ENCODE measurements at places on chromosomes 4 and X.

- DNase-seq, result peak; percentile 6
- peaks cover 17% of the 10 kb centered on the region for H3K4me1 ChIP-seq
- no peak overlapping the region for H3K27ac ChIP-seq
These were observed 75.9 kb upstream of the CITED1 start for GRCh38 chrX:72381439-72382201.

DNA sequence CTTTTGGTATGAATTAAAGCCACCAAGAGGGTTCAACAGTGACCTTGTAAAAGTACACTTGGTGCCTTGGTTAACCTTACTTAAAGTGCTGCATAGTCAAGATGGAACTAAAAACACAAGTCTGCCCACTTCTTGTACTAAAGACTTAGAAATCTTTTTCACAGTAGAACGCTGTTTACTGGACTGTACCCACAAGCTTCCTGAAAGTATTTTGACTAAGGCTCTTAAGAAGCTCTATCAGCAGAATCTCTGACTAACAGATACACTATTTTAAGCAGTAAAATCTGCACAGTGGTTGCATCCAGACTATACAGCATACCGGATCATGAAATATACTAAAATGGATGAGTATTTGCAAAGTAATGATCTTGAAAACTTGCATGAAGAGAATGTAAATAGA is 7.2 kb downstream of the RAB28 start:
- no peak overlapping the region for H3K4me3 ChIP-seq
- no peak overlapping the region for H3K27ac ChIP-seq
- H3K27me3 ChIP-seq, result no peaks in the 10 kb centered on the region
- no peak for DNase-seq

DNA sequence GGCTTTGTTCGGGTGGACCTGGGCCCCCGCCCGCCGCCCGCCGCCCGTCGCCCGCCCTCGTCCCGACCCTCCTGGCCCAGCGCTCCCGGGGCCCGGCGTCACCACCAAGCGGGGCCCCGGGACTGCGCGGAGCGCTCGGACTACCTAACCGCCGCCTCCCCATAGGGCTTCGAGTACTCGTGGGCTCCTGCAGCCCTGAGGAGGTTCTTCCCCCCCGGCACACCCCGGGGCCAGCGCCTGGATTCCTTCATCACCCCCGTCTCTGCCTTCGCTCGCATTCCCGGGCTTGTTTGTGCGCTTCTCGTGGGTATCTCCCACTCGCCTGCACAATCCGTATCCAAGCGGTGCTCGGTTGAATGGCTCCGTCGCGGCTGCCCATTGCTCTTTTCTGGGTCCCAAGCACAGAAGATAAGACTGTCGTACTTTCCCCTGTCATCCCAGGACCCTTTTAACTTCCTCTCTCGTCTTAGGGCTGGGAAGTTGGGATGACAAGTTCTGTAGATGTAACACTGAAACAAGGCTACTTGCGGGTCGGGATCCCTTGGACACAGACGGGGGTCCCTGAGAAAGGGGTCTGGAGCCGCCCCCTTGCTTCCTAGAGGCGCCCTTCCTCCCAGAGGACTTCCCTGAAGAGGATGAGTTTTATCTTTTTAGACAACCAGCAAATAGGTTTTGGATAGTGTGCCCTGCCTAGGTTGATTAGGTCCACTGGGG is 565 bp downstream of the MOB1B start:
- peak; percentile 36 for DNase-seq
- peak overlapping the region; percentile 63 for H3K4me3 ChIP-seq
- peaks cover 26% of the 10 kb centered on the region for H3K4me1 ChIP-seq
- no peaks in the 10 kb centered on the region for H3K27me3 ChIP-seq
- peak overlapping the region; percentile 84 for H3K27ac ChIP-seq

- H3K27ac ChIP-seq, result no peak overlapping the region
- no peaks in the 10 kb centered on the region for H3K36me3 ChIP-seq
- H3K4me1 ChIP-seq, result peaks cover 28% of the 10 kb centered on the region
- H3K4me3 ChIP-seq, result peak overlapping the region; percentile 48
- no peaks in the 10 kb centered on the region for H3K27me3 ChIP-seq
These were observed 98.4 kb downstream of the AREG start for GRCh38 chr4:74543231-74543781.

GRCh38 chr4:583820-584219 is 7.7 kb upstream of the TMEM271 start:
- no peaks in the 10 kb centered on the region for H3K36me3 ChIP-seq
- no peaks in the 10 kb centered on the region for H3K4me1 ChIP-seq
- no peak overlapping the region for H3K4me3 ChIP-seq
- DNase-seq, result no peak
- no peak overlapping the region for H3K27ac ChIP-seq

DNA sequence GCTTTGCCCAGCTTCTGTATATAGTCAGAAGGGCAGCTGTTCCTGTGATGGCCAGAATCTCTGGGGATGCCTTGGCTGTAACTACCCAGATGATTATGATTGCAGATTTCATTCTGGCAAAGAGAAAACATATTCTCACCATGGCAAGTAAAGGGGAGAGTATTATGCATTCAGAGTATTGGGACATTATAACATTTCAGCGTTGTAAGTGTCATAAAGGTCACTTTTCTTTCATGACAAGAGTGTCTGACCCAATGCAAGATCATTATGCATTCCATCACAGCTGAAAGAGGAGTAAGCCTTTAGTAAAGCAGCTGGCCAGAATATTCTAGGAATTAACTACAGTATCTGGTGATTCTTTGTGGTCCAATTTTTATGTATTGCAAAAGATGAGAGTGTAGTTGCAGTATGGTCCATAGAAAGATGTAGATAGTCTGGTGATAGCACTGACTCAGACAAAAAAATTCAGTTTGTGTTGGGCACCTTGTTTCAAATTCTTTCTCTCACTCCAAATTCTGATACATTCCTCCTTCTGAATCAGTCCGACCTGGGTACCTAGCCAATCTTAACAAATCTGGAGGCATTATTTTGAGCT is 2366.3 kb downstream of the PCDH7 start:
- no peaks in the 10 kb centered on the region for H3K27me3 ChIP-seq
- no peak for DNase-seq
- H3K4me1 ChIP-seq, result no peaks in the 10 kb centered on the region
- H3K4me3 ChIP-seq, result no peak overlapping the region
- no peaks in the 10 kb centered on the region for H3K36me3 ChIP-seq
- no peak overlapping the region for H3K27ac ChIP-seq

- no peak overlapping the region for H3K4me3 ChIP-seq
- DNase-seq, result no peak
- no peak overlapping the region for H3K27ac ChIP-seq
- peaks cover 2% of the 10 kb centered on the region for H3K4me1 ChIP-seq
These were observed 112.7 kb downstream of the CLNK start for GRCh38 chr4:10571909-10572308.

GRCh38 chrX:48890296-48890925 is 7.2 kb downstream of the TIMM17B start:
- no peaks in the 10 kb centered on the region for H3K27me3 ChIP-seq
- H3K4me3 ChIP-seq, result peak overlapping the region; percentile 77
- DNase-seq, result no peak
- no peak overlapping the region for H3K27ac ChIP-seq
- H3K36me3 ChIP-seq, result peaks cover 12% of the 10 kb centered on the region

GRCh38 chr4:111556141-111556781 is 589.0 kb upstream of the FAM241A start:
- H3K36me3 ChIP-seq, result no peaks in the 10 kb centered on the region
- DNase-seq, result no peak

GRCh38 chrX:153446636-153446936 is 730 bp upstream of the TREX2 start:
- no peaks in the 10 kb centered on the region for H3K4me1 ChIP-seq
- no peak overlapping the region for H3K27ac ChIP-seq
- no peak overlapping the region for H3K4me3 ChIP-seq

GRCh38 chr4:123346330-123346940 is 50.2 kb upstream of the SPRY1 start:
- H3K27ac ChIP-seq, result no peak overlapping the region
- peaks cover under 1% of the 10 kb centered on the region for H3K4me1 ChIP-seq
- no peaks in the 10 kb centered on the region for H3K27me3 ChIP-seq
- no peaks in the 10 kb centered on the region for H3K36me3 ChIP-seq
- DNase-seq, result no peak

DNA sequence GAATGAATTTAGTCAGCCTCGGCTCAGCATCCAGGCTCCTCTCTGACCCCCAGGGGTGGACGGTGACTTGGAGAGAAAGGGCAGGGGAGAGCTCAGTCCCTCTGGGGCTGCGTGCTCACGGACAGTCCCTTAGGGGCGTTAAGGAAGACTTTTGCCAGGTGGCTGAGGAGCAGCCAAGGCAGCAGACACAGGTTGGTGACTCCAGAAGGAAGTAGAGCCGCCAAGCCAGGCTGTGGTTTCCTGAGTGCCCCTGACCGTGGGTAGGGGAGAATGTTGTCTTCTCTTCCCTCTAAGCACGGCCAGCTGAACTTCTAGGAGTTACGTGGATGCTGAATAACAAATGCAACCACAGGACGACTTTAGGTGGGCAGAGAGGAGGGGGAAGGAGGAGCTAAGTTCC is 91.0 kb upstream of the MTM1 start:
- H3K27ac ChIP-seq, result no peak overlapping the region
- DNase-seq, result peak; percentile 1
- H3K4me1 ChIP-seq, result peaks cover 11% of the 10 kb centered on the region
- H3K36me3 ChIP-seq, result no peaks in the 10 kb centered on the region

GRCh38 chr4:120699354-120699753 is 223.2 kb downstream of the PRDM5 start:
- H3K36me3 ChIP-seq, result no peaks in the 10 kb centered on the region
- no peak for DNase-seq
- peaks cover 3% of the 10 kb centered on the region for H3K4me1 ChIP-seq
- no peaks in the 10 kb centered on the region for H3K27me3 ChIP-seq
- H3K27ac ChIP-seq, result no peak overlapping the region

- DNase-seq, result no peak
- H3K27ac ChIP-seq, result no peak overlapping the region
- no peaks in the 10 kb centered on the region for H3K27me3 ChIP-seq
- no peak overlapping the region for H3K4me3 ChIP-seq
- H3K4me1 ChIP-seq, result no peaks in the 10 kb centered on the region
These were observed 33.6 kb upstream of the JADE1 start for GRCh38 chr4:128775916-128776315.

- H3K4me3 ChIP-seq, result no peak overlapping the region
- H3K36me3 ChIP-seq, result no peaks in the 10 kb centered on the region
- no peak for DNase-seq
- H3K4me1 ChIP-seq, result no peaks in the 10 kb centered on the region
These were observed 130.1 kb upstream of the TECRL start for GRCh38 chr4:64539234-64539849.
